ENCODE measurements at places on chromosomes 1 and 21.

GRCh38 chr1:156389311-156389710, 20.3 kb downstream of the RHBG start:
- DNase-seq, result no peak

DNA sequence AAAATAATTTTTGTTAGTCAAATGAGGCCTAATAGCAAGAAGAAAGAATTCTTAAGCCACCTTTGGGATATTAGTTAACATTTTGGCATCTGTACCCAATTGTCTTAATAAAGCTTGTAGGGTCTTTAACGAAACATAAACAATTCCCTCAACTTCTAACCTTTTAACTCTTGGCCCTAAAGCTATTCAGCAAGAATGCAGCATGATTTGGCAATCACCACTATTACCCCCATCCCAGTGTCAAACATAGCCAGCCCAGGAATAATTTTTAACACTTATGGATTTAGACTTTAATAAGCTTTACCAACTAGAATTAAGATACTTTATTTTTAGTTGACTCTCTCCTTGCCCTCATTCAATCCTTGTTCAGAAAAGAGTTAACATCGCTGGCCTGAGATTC, 2.5 kb upstream of the SLC16A4 start:
- DNase-seq, result no peak

GRCh38 chr1:29406814-29407213, 170.5 kb downstream of the PTPRU start:
- DNase-seq, result no peak

GRCh38 chr21:35637431-35637830, 422.9 kb downstream of the SETD4 start:
- DNase-seq, result no peak

DNA sequence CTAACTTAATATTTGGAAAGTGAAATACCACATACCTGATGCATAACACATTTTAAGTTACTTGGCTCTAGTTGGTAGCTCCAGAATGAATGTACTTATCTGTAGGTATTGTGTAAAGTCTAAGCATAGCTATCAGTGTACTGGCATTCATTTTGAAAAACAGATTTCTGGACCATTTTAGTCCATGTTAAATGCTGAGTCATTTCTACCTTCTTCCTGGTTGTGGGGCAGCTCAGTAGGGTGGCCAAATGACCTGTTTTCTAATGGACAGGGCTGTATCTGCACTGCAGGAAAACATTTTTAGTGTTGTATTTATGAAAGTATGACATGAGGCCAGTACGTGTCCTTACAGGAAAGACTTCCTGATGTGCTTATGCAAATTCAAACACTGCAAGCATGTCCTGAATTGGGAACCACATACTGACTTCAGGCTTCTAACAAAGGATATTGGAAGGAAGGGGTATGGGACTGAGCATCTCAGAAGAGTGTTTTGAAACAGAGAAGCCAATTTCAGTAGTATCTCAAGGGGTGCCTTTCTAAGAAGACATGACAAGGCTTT, 300.3 kb upstream of the B3GALT2 start:
- no peak for DNase-seq

DNA sequence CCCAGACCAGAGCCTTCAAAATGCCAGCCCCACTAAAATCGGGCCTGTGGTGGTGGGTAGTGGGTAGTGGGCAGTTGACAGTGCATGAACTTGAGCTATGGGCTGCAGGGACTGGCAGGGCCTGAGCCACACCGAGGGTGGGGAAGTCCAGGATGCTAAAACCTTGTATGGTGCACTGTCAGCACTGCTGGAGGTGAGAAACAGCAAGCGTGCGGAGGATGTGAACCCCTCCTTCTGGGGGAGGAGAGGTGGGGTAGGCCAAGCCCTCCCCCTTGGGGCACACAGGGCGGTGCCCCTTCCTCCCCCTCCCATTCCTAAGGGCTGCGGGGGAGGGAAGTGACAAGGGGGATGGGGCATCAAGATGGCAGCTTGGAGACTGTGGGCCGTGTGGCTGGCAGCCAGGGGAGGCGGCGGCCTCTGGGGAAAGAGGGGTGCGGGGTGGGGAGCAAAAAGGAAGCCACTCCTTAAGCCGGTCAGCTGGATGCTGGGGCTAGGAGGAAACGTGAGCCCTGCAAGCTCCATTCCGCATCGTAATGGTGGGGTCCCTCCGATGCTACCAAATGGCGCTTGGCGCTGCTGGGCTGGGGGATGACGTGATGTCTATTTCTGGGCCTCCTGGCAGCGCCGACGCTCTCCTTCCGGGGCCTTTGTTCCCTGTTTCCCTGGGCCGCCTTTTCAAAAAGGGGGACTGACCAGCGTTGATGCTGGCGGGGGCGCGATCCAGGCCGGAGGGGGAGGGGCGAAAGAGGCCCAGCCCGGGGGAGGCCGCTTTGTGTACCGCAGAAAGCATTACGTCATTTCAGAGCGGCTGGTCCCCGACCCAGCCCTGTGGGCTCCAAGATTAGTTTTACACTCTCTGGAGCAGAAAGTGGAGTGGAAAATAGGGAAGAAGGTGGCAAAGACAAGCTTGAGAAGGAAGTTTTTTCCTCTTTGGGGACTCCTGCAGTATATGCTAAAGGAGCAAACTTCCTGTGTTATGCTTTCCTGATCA, 809 bp downstream of the SYT11 start:
- peak; percentile 71 for DNase-seq

DNA sequence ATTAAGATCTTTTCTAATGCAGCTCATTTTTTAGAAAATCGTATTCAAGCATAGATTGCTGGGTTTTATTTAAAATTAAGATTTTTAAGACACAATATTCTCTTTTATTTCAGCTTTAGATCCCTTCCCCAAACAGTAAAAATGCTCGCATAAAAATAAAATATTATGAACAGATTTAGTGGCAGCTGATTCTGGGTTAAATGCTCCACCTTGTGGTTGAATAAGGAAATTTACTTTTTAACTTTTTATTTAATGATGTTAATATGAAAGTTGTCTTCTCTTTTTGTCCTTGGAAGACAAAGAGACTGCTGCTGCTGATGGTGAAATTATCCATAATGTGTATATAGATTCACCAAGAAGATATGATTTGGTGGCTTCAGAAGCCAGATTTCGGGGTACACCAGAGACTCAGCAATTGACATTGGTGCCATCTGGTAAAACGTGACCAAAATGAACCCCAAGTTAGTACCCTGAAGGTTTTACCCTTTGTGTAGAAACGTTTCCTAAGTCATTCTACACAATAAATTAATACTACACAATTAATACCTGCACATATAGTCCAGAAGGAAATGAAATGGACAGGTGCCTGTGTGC, 128.0 kb downstream of the ADAMTS1 start:
- no peak for DNase-seq

GRCh38 chr1:56548571-56548970, 30.8 kb downstream of the PLPP3 start:
- DNase-seq, result no peak

- DNase-seq, result no peak
Measured at GRCh38 chr1:162328512-162328911, 48.1 kb downstream of the SPATA46 start.

DNA sequence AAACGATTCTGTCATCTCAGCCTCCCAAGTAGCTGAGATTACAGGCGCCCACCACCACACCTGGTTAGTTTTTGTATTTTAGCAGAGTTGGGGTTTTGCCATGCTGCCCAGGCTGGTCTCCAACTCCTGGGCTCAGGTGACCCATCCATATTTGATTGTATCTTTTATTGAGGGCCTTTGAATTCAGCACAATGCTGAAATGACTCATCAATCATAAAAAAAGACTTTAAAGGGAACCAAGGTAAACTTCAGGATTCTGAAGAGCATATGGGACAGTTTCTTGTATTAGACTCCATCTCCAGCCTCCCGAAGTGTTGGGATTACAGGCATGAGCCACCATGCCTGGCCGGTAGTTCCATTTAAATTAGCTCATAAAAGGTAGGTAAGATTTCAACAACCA, 232.2 kb downstream of the SETD4 start:
- DNase-seq, result no peak

GRCh38 chr1:24277420-24278169, 41.6 kb upstream of the GRHL3 start:
- no peak for DNase-seq

DNA sequence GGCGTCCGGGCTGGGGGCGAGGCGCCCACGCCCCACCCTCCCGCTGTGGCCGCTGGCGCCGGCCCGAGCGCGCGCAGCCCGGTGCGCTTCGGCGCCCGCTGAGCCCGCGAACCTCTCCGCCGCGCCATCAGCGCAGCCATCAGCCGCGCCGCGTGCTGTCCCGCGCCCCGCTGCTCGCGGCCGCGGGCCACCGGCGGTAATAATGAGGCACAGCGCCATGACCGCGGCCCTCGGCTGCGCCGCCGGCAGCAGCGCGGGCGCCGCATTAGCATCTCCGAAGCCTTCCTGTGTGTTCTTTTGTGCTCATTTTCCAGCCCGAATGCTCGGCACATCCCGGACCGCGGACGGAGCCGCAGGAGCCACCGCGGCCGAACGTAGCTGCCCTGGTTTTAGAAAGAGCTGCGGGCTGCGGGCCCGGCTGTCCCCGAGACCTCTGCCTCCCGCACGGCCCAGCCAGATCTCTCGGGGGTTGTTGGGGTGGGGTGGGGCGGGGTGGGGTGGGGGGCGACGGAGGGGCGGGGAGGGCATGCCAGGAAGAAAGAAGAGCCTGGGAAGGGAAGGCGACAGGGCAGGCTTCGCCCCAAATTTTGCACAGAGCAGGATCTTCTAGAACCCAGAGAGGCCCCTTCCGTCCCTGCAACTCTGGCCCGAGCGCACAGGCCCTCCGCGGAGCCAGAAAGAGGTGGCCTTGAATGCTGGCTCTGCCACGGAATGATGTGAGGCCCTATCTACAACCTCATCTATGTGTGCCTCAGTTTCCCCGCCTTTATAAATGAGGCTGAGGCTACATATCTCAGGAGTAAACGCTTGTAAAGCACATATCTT, 55.3 kb downstream of the RRAGC start:
- no peak for DNase-seq

GRCh38 chr1:225678545-225678944, 25.6 kb upstream of the ENAH start:
- DNase-seq, result no peak

- DNase-seq, result no peak
Measured at GRCh38 chr1:225485226-225485625, 57.4 kb upstream of the LBR start.

DNA sequence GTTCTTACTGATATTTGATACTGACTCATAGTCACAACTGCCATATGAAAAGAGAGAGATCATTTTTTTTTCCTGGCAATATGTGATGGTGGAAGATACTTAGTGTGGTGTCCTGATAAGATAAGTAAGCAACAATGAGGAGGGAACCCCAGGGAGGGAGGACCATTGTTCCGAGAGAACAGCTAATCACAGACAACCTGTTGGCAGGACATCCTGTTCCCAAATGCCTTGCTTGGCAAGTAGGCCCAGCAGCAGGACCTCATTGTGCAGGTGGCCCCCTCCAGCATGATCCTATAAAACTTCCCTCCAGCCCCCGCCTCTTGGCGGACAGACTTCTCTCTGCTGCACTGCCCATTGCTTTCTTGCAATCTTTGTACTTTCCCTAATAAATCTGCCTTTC, 329.4 kb upstream of the CHRM3 start:
- no peak for DNase-seq

- DNase-seq, result no peak
Measured at GRCh38 chr1:119767486-119767885, 1.2 kb downstream of the HMGCS2 start.

DNA sequence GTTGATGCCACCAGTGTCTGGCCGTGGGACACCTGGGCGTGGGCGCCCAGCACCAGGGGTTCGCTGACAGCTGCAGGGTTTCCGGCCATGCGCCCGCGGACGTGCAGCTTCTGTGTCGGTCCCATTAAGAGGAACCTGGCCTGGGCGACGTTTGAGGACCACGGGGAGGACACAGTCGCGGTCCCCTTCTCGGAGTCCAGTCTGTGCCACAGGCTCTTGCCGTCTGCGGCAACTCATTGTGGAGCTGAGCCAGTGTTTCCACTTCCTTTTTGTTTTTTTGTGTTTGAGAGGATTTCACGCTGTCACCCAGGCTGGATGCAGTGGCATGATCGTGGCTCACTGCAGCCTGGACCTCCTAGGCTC, 1.6 kb upstream of the C1orf159 start:
- no peak for DNase-seq

DNA sequence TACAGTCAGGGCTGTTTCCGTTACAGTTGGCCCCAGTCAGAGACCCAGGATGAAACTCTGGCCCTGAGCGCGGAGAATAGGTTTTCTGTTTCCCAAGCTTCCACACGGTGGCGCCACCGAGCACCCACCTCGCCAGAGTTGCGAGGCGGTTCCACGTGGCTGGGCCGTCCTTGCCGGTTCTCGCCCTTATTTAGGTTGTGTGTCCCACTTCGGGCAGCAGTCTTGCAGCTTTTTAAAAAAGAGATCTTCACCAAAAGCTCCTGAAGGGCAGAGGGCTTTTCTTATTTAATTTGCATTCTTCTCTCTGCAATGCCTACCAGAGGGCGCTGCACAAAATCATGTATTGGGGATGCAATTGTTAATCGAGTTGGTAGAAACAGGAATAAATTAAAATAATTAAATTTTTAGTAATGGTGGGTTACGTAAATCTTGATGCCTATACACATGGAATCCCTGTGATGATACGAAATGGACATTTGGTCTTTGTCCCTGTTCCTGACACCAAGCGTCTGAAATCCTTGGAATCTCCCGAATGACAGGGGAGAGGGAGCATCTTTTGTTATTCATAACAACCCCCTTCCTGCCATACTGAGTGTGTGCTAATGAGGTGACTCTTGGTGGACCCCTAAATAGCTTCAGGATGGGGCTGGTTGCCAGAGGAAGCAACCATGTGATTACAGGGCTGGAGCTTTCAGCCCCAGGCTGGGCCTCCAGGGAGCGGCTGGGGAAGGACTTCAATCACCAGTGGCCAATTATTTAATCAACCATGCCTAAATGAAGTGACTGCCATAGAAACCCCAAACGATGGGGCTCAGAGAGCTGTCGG, 5.6 kb upstream of the S100A7 start:
- DNase-seq, result no peak

GRCh38 chr1:152061952-152062351, 25.1 kb upstream of the S100A11 start:
- DNase-seq, result no peak

DNA sequence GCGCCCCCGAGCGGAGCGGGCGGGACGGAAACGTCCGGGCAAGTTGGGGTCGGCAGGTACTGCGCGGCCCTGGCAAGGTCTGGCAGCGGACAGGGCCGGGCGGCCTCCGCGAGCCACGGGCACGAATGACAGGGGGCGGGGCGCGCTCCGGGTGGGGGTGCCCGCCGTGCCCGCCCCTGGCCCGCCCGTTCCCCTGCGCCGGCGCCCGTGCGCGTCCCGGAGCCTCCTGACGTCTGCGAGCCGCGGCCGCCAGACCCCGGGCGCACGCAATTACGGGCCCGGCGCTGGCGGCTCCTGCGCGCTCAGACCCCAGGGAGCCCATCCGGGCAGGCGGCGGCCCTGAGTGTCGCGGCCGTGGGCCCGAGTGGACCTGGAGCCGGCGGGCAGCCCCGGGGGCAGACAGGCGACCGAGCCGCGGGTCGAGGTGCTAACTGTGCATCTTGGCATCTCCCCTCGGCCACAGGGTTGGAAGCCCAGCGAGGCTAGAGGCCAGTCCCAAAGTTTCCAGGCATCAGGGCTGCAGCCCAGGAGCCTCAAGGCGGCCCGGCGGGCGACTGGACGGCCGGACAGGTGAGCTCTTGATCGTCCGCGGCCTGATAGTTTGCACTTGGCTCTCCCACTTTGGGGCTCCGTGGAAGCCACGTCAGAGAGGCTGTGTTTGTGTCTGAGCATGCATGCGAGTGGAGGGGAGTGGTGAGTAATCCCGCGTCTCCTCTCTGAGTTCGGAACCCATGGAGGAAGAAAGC, 918 bp downstream of the MIB2 start:
- no peak for DNase-seq

GRCh38 chr1:30586671-30587070, 136.7 kb downstream of the MATN1 start:
- no peak for DNase-seq
